ENCODE measurements at places on chromosomes 13 and 19.
A peak's percentile ranks its signal among the peaks of the same experiment; 100 is the strongest.

- DNase-seq, result no peak
Measured at GRCh38 chr13:110200276-110200870, 106.6 kb downstream of the COL4A1 start.

GRCh38 chr13:29081036-29081435 is 260.9 kb downstream of the MTUS2 start:
- no peak for DNase-seq

GRCh38 chr13:30112602-30113435 is 194.5 kb downstream of the KATNAL1 start:
- peak; percentile 54 for DNase-seq

DNA sequence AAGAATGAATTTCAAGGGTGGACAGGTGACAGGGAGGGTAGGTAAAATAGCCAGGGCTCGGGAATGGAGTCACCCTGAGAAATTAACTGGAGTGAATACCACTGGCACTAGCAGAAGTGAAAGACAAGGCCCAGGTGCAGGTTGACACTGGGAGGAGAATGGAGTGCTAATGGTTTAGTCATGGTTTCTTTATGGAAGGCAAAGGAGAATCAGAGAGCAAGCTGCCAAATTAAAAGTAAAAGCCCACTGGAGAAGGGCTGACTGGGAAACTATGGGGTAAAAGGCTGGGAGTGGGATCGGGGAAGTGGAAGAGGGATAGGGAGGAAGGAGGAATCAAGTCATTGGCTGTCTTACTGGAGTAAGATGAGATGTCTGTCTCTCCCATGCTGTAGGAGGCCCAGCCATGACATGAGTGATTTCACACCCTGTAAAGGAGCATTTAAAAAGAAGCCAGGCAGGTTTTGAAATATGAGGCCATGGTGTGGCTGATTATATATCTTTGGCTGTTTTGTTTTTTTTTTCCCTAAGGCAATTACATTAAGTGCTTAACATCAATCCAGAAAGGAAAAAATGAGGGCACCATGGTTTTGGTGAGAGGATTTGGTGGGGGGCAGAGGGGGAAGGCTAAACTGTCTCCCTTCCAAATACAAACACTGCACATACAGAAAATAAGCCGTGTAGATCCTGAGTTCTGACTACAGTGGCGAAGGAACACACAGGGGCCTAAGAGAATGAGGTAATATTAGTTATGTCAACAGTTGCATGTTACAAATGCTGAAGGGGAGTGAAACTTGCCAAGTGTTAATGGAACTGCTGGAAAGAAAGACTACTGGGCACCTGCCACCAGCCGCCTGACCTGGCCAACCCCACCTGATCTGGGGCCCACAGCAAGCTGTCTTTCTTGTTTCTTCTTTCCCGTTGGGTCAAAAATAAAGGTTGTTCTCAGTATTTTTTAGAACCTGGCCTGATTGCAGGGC is 183.5 kb upstream of the TSC22D1 start:
- no peak for DNase-seq

DNA sequence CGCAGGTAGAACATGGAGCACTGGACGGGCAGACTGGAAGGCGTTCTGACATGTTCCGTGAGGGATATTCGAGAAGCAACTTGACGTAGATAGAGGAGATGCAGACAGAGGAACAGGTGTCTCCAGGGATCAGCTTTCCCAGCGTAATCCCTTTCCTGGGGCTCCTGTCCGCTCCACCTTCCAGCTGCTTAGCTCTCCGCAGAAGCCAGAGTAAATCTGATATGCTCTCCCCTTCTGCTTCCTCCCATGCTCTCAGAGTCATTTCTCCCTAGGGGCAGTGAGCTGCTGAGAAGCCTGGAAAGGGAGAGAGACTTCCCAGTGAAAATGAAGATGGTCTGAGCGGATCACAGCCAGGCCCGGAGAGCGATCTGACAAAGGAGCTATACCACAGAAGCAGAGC is 23.0 kb upstream of the OLFM4 start:
- DNase-seq, result no peak

DNA sequence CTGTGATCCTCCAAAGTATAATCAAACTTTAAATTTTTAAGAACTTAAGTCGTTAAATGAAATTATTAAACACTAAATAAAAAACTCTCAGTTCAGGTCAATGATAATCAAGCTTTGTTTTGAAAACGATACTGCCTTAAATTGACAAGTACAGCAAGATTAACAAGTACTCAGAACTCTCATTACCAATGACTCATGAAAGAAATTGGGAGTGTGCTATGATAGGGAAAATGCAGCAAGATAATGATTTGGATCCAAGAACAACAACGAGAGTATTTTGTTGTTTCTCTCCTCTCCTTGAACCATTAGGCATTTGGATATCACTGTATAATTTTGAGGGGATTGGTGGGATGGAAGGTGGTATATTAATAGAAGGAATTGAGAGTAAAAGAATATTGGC is 10.2 kb downstream of the N4BP2L2 start:
- DNase-seq, result no peak

DNA sequence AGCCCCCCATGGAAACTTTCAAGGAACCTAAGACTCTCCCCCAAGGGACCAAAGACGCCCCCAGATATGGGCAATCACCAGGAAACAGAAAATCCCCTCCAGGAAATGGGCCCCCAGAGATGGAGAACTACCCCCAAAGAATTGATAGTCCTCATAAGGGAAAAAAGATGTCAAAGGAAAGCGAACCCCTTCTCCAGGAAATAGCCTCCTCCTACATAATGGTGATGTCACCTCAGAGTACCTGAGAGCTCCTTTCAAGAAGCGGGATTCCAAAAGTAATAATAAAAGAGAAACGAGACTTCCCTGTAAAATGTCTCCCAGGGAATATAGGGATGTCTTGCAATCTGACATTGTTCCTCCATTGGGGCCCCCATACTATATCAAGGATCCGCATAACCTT is 1.1 kb downstream of the CDKN2D start:
- DNase-seq, result no peak

DNA sequence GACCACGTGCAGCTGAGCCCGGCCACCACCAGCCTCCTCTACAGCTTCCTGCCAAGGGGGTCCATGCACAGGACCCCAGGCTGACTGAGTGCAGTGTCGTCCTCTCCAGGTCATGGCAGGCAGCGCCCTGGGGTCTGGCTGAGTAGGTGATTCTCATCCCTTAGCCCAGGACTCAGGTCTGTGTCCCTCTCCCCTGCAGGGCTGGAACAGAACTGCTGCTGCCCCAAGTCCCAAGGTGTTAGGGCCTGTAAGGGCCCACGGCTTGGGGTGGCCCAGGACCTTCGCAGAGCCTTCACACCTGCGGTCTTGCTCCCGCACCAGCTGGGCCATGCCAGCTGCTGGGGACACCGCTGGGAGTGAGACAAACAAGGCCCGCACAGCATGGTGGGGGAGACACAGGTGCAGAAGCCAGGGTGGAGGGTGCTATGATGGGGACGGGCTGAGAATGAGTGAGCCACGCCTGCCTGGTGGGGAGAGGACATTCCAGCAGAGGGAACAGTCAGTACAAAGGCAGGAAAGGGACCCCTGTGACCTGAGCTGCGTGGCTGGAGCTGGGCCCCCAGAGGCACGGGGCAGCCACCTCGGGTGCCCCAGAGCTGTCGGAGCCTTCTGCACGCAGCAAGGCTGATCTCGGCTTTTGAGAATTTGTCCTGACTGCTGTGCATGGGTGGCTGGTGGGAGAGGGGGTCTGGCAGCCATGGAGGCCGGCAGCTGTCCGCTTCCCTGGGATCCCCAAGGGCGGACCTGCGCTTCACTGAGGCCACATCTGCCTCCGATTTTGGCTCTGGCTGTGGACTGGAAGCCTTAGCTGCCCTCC is 11.9 kb downstream of the PLEKHF1 start:
- DNase-seq, result no peak

DNA sequence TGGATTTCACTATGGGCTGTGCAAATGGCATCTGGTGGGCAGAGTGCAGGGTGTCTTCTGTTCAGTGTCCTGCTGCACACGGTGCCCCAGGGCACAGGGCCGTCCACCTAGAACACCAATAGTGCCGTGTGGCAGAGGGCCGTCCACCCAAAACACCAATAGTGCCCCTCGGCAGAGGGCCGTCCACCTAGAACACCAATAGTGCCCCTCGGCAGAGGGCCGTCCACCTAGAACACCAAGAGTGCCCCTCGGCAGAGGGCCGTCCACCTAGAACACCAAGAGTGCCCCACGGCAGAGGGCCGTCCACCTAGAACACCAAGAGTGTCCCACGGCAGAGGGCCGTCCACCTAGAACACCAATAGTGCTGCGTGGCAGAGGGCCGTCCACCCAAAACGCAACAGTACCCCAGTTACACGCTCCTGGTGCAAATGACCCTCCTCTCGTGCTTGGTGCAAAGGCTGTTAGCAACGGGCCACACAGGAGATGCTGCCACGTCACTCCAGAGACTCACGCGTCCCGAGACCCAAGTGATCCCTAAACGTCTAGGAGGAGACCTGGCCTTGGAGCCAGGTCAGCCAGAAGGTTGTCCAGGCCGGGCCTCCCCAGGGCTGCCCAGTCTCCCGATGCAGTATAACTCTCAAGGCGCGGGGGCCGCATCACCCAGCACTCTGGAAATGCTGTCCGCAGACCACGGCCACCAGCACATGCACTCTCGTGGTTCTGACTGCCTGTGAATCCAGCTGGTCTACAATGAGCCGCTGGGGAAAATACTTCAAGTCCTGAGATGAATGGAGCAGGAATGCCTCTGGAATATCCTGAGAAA is 51.5 kb downstream of the RASA3 start:
- peak; percentile 9 for DNase-seq

DNA sequence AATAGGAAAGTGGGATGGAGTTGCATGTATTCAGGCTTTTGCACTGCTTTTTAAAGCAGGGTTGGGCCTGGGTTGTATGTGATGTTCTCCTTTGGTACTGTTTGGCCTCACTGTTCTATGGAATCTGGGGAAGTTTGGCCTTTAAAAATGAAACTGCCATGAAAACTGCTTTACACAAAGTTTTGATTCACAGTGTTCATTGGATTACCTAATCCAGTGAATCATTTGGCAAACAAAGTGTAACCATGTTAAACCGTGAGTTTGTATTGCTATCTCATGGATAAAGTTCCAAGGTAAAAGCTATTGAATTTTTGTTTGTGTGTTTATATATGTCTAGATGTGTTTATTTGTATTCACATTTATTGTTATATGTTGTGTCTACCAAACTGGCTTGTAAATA is 1658.6 kb downstream of the OLFM4 start:
- no peak for DNase-seq

GRCh38 chr13:39202746-39203145 is 164.5 kb downstream of the NHLRC3 start:
- DNase-seq, result no peak

DNA sequence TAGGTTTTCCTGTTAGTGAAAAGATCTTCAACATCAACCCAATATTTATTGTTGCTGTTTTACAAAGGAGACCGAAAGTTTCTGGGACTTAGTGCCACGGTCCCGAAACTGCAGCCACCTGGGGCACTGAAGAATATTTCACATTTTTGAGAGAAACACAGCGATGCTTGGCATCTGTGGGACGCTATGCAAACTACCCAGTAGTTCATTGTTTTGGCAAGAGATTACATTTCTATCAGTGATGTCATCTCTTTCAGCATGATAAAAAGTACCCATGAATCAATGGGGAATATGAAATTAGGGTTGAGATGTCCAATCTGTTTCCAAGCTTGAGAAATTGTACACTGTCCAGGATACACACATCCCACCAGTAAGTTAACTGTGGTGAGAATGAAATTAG is 43.9 kb downstream of the TGDS start:
- no peak for DNase-seq

GRCh38 chr19:48958006-48958405 is 3.3 kb downstream of the BAX start:
- DNase-seq, result no peak

- DNase-seq, result no peak
Measured at GRCh38 chr13:84303035-84303434, 420.8 kb upstream of the SLITRK1 start.

DNA sequence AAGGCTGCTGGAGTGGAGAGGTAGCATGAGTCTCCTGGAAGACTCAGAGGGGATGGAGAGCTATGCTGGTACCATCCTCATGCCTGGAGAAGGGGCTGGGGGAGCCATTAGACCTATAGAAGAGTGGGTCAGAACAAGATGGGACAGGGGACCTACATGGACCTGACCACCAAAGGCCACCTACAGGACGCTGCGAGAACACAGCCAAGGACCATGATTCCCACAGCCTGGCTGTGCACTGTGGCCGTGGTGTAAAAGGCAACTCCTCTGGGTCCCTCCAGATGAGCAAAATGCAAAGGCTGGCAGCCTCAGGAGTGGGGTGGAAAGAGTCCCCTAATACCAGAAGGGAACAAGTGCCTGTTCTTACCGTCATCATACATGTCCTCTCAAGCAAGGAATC is 216.2 kb downstream of the SLC7A1 start:
- no peak for DNase-seq
